MM.1S (cell line): ENCODE measurements at places on chromosomes 3 and 15.
A peak's percentile ranks its signal among the peaks of the same experiment; 100 is the strongest.

DNA sequence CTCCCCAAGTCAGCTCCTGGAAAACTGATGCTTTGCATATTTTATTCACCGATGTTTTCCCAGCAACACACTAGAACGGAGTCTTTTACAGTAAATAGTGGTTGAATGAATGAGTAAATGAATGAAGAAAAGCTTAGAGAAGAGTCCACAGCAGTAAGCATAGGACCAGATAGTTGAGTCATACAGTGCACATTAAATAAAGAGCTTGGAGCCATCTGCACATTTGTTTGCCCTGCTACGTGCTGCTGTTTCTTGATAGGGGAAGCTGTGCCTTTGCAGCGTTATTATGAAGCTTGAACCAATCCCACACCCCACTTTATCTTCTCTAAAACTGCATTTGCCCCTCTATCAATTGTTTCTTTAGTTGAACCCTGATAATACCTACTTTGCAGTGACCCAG is 1.2 kb downstream of the FAM98B start:
- H3K27ac ChIP-seq, result peak overlapping the region; percentile 99; the same call in 1 of the 2 replicates
- DNase-seq, result no peak
- H3K4me3 ChIP-seq, result peak overlapping the region; percentile 84
- H3K36me3 ChIP-seq, result no peaks in the 10 kb centered on the region
- no peaks in the 10 kb centered on the region for H3K27me3 ChIP-seq

GRCh38 chr3:61796911-61797310 is 235.5 kb downstream of the PTPRG start:
- DNase-seq, result no peak
- no peaks in the 10 kb centered on the region for H3K36me3 ChIP-seq
- H3K4me1 ChIP-seq, result no peaks in the 10 kb centered on the region

DNA sequence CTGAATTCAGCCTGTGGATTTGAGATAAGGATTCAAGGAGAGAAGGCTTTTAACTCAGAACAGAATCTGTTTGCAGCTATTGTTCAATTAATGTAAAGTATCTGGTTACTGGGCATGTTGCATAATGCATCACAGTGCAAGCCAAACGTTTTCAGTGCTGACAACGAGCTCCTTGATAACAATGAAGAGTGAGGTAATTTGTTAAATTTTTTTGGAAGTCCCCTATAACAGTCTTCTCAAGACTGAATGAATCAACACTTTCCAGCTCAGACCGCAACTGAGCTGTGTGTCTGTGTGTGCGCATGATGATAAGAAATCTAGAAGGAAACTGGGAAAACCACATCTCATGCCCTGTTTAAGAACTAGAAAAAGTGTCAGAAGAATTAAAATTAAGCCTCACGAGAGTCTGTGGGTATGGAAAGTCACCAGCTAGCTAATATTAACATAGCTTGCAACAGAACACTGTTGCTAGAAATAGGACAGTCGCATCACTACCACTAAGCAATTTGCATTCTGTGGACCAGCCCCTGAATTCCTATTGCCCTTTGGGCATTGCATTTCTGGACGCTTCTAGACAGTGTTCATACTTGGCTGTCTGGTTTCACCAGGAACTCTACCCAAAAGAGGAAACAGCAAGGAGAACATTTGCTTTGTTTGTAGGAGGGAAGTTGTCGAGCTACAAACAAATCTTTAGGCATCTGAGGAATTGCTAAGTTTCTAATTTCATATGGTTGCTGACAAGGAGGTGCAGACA is 43.7 kb upstream of the ATP2C1 start:
- H3K4me1 ChIP-seq, result peaks cover 40% of the 10 kb centered on the region
- DNase-seq, result peak; percentile 97
- H3K36me3 ChIP-seq, result no peaks in the 10 kb centered on the region
- no peaks in the 10 kb centered on the region for H3K27me3 ChIP-seq
- H3K4me3 ChIP-seq, result peak overlapping the region; percentile 72

- no peaks in the 10 kb centered on the region for H3K27me3 ChIP-seq
- H3K36me3 ChIP-seq, result no peaks in the 10 kb centered on the region
- no peaks in the 10 kb centered on the region for H3K4me1 ChIP-seq
These were observed 232.5 kb upstream of the ST8SIA2 start for GRCh38 chr15:92161039-92161670.

GRCh38 chr3:14900881-14901873 is 46.2 kb upstream of the NR2C2 start:
- no peak overlapping the region for H3K27ac ChIP-seq
- H3K4me3 ChIP-seq, result no peak overlapping the region
- no peaks in the 10 kb centered on the region for H3K4me1 ChIP-seq
- no peaks in the 10 kb centered on the region for H3K36me3 ChIP-seq

GRCh38 chr15:57727031-57727430 is 20.5 kb downstream of the POLR2M start:
- no peaks in the 10 kb centered on the region for H3K27me3 ChIP-seq
- H3K27ac ChIP-seq, result no peak overlapping the region
- H3K4me1 ChIP-seq, result no peaks in the 10 kb centered on the region
- no peak overlapping the region for H3K4me3 ChIP-seq
- no peak for DNase-seq
- H3K36me3 ChIP-seq, result no peaks in the 10 kb centered on the region

DNA sequence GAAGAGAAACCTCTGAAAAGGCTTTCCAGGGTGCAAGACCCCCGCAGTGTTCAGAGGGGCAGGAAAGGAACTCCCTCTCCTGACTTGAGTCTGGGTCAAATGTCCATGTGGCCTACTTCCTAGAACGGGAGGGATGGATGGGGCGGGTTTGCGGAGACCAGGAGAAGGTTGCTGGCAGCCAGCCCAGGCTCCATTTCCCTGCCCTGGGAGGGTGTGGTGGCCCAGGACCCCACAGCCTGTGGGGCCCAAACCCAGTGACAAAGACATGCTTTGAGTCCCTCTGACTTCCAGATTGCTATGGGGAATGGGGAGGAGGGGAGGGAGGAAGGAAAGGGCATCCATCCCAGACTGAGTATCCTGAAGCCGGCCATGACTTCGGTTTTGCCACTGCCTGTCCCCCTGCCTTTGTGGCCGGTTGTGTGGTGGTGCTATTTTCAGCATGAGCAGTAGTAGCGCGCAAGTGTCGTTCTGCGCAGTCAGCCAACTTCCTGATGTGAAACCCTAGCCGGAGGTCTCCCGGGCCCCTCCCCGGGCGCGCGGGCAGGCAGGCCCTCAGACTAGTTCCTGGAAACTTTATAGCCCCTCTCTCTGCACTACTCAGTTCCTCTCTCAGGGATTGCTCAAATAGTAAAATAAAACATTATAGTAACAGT is 24.4 kb downstream of the MAGEF1 start:
- H3K4me3 ChIP-seq, result no peak overlapping the region
- no peaks in the 10 kb centered on the region for H3K4me1 ChIP-seq
- no peaks in the 10 kb centered on the region for H3K36me3 ChIP-seq
- no peak overlapping the region for H3K27ac ChIP-seq

GRCh38 chr3:66729687-66730393 is 229.0 kb upstream of the LRIG1 start:
- no peak for DNase-seq
- H3K36me3 ChIP-seq, result no peaks in the 10 kb centered on the region

DNA sequence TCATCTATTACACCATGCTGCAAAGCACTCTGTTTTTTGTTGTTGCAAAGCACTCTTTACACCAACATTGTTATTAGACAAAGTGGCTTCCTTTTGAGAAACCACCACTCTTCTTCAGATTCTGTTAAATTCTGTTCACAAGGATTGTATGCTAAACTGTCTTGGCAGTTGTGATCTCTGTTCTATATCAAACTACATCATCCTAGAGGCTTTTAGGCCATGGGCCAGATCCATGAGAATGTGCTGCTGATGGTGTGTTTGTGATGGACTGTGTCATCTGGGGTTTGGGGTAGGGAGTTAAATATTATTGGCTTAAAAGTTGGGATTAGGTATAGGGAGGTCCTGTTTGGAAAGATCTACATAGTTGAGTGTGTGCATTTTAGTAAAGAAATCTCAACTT is 229.8 kb downstream of the GAP43 start:
- no peaks in the 10 kb centered on the region for H3K4me1 ChIP-seq
- H3K36me3 ChIP-seq, result no peaks in the 10 kb centered on the region
- no peak for DNase-seq
- no peak overlapping the region for H3K4me3 ChIP-seq

GRCh38 chr3:71351403-71352149 is 232.0 kb downstream of the FOXP1 start:
- H3K4me3 ChIP-seq, result no peak overlapping the region
- peaks cover 8% of the 10 kb centered on the region; the same call in 1 of the 2 replicates for H3K4me1 ChIP-seq
- DNase-seq, result no peak
- H3K27ac ChIP-seq, result no peak overlapping the region
- no peaks in the 10 kb centered on the region for H3K27me3 ChIP-seq
- no peaks in the 10 kb centered on the region for H3K36me3 ChIP-seq

GRCh38 chr3:73451301-73451944 is 173.3 kb downstream of the PDZRN3 start:
- peak; percentile 85 for DNase-seq
- peaks cover 53% of the 10 kb centered on the region for H3K4me1 ChIP-seq
- H3K4me3 ChIP-seq, result no peak overlapping the region
- no peaks in the 10 kb centered on the region for H3K36me3 ChIP-seq
- peak overlapping the region; percentile 94 for H3K27ac ChIP-seq

- H3K27ac ChIP-seq, result no peak overlapping the region
- no peak overlapping the region for H3K4me3 ChIP-seq
- no peaks in the 10 kb centered on the region for H3K36me3 ChIP-seq
- no peaks in the 10 kb centered on the region for H3K4me1 ChIP-seq
- no peak for DNase-seq
These were observed 79.8 kb upstream of the RAD18 start for GRCh38 chr3:9043063-9043462.

DNA sequence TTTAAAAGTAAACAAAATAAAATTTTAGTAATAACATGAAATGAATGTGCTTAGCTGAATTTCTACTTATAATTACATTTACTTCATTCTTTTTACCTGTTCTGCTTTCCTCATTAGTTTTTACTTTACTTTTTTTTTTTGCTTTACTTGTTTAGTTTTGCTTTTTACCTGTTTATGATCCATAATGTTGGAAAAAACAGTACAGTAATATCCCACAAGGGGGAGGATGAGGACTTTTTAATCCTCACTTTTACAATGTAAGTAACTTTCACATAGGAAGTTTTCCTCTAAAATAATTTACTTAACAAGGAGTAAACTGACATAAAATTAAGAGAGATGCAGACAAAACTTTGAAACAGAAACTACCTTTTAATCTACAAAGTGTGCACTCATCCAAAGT is 268.7 kb downstream of the TBC1D5 start:
- no peak overlapping the region for H3K27ac ChIP-seq
- H3K4me3 ChIP-seq, result no peak overlapping the region
- no peaks in the 10 kb centered on the region for H3K4me1 ChIP-seq
- no peaks in the 10 kb centered on the region for H3K27me3 ChIP-seq
- H3K36me3 ChIP-seq, result no peaks in the 10 kb centered on the region
- DNase-seq, result no peak

DNA sequence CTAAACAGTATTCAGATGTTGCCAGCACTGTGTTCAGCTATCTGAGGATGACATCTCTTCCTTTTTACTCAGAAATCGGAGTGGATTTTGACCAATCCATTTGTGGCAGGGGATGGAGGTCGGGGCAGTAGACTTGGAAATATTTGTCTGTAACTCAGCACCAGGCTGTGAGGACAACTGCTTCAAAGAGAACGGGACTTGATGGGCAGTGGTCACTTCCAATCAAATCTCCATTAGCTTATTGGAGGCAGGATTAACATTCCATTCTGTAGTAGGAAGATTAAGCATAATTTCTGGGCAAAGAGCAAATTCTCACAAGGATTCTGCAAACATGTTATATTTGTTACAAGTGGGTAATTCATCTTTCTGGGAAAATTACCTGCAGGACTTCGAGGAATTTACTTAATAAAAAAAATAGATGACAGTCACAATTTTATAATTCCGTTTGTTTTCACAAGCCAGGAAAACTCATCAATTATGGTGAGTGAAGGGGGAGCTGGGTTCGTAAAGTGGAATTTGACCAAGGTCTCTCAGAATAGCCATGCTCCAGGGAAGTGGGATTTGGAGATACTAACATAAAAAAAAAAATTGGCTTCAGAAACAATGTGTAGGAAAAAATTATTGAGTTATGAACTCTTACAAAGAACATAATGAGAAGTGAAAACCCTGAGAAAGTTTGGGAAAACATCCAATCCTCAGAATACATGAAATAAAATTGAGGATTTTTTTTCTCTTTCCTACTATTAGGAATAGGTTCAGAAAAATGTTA is 18.1 kb downstream of the CRABP1 start:
- no peaks in the 10 kb centered on the region for H3K4me1 ChIP-seq
- H3K27me3 ChIP-seq, result no peaks in the 10 kb centered on the region
- H3K36me3 ChIP-seq, result no peaks in the 10 kb centered on the region
- H3K27ac ChIP-seq, result no peak overlapping the region

- H3K4me3 ChIP-seq, result no peak overlapping the region
- DNase-seq, result no peak
- no peaks in the 10 kb centered on the region for H3K36me3 ChIP-seq
- no peaks in the 10 kb centered on the region for H3K27me3 ChIP-seq
These were observed 35.3 kb upstream of the BBX start for GRCh38 chr3:107487490-107487889.

DNA sequence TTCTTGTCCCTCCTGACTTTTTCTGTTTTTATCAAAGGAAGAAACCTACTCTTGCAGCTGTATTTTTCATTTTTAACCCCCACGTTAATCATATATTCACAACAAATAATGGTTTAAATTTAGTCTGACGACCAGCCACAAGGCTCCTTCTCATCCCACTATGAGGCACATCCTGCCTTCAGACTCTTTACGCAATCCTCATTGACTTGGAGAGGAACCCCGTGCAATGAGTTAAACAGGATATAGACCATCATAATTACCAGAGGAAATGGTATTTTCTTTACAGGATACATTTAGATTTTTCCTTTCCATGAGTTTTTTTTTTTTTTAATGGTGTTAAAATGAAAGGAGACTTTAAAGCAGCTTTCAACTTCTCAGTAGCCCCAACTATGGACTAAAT is 68.5 kb downstream of the WWTR1 start:
- no peak overlapping the region for H3K4me3 ChIP-seq
- DNase-seq, result no peak
- H3K27me3 ChIP-seq, result no peaks in the 10 kb centered on the region
- peaks cover 15% of the 10 kb centered on the region for H3K4me1 ChIP-seq
- no peaks in the 10 kb centered on the region for H3K36me3 ChIP-seq

DNA sequence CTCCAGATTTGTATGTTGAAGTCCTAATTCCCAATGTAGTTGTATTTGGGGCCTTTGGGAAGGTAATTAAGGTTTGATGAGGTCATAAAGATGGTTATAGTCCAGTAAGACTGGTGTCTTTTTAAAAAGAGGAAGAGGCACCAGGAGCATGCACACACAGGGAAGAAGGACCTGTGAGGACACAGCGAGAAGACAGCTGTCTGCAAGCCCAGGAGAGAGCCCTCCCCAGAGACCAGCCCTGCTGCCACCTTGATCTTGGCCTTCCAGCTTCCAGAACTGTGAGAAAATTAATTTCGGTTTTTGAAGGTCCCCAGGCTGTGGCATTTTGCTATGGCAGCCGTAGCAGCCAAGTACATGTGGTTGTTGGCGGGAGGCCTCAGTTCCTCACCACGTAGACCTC is 32.8 kb upstream of the TSEN2 start:
- no peaks in the 10 kb centered on the region for H3K4me1 ChIP-seq
- H3K4me3 ChIP-seq, result no peak overlapping the region
- H3K27me3 ChIP-seq, result no peaks in the 10 kb centered on the region
- DNase-seq, result no peak
- H3K27ac ChIP-seq, result no peak overlapping the region
